Activated T-helper 2 cell treated with anti-CD3 and anti-CD28 coated beads, Interferon-gamma antibody, Interleukin-2, Interleukin-4, amounts not matched to agents 10 μg/mL and 5 μg/mL and 100 μg/mL, durations not matched to agents 14 hours and 24 hours and 36 hours (primary cell): ENCODE measurements at places on chromosomes 12 and 14.

DNA sequence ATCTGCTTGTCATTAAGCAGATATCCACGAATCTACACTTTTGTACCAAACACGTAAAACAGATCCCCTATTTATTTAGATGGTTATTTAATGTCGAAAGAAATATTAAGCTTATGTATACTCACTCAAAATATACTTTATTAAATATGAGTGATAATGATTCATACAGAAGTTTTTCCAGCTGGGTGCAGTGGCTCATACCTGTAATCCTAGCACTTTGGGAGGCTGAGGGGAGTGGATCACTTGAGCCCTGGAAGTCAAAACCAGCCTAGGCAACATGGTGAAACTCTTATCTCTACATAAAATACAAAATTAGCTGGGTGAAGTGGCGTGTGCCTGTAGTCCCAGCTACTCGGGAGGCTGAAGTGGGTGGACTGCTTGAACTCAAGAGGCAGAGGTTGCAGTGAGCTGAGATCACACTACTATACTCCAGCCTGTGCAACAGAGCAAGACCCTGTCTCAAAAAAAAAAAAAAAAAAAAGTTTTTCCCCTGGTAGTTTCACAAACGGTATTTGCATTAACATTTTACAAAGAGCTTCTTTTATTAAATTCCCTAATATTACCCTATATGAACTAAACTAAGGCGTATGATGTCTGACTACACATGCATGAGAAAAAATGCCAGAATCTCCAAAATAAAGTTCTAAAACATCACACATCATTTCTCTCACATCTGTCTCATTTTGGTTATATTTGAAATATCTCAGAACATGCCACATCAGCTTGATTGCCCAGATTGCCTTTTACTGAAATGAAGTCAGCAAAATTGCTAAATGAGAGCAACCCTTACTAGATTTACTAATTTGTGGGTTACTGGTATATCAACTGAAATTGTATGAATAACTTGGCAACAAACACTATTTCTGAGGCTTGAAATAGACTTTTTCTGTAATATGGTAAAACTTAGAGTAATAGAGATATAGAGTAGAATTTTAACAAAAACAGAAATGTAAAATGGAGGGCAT, 74.9 kb downstream of the PAWR start:
- DNase-seq = no peak

- DNase-seq = no peak
Observed at GRCh38 chr12:104668274-104668718, 211.5 kb downstream of the CHST11 start.

DNA sequence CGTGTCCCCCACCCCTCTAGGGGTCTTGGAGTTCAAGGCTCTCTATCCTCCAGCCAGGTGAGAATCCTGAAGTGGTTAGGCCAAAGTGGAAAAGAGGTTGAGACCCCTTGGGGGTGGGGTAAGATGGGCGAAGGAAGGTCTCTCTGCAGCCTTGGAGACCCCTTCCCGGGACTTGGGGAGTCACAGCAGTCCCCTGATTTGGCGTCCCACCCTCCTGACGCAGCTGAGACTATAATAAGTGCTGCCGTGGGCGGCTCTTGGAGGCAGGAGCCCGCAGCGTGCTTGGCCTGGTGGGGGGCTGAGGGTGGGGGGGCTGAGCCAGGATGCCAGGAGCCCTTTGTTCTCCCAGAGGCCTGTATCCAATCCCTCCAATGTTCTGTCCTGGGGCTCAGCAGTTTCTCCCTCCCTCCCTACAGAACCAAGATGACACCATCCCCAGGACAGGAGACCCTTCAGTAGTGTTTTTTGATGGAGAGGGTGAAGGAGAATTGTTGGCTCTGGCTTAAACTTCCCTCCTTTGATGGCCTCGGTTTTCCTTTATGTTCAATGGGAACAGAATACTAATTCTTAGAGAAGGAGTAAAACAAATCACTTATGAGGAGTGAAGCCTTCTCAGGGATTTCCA, 1.5 kb upstream of the AGAP2 start:
- DNase-seq = no peak

GRCh38 chr12:48183876-48184548, 568 bp downstream of the CCDC184 start:
- DNase-seq = no peak

DNA sequence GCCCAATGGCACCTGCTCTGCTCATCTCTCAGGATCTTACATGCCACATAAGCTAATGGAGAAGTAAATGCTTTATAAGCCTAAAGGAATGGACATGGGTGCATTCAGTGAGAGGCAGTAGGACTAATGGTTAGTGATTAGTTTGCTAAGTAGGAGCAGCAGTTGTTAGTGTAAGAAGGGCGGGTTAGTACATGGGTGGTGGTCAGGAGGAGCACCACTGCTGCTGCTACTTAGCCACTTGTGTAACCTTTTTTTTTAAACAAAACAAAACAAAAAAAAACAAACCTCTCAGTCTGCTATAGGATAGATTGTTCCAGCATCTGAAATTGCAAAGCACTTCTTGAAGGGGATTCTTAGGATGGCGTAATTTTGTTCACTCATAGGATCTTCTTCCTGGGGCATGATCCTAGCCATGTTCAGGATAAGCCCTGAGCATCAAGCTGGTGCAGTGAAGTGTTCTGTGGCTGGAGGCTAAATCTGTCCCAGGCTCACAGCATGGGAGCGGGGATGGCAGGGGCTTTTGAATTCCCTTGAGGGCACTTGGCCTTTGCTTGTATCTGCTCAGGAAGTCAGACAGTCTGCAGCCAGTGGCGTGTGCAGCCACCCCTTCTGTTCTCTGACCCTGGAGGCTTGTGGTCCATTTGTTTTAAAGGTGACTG, 63.6 kb downstream of the CHST11 start:
- DNase-seq = no peak

- DNase-seq = no peak
Observed at GRCh38 chr14:59116984-59117415, 71.5 kb upstream of the DAAM1 start.

- DNase-seq = no peak
Observed at GRCh38 chr12:108580531-108580930, 17.4 kb downstream of the TMEM119 start.

GRCh38 chr12:52821826-52822660, 8.1 kb upstream of the KRT4 start:
- no peak for DNase-seq

GRCh38 chr12:78088391-78088832, 257.7 kb downstream of the NAV3 start:
- DNase-seq = no peak

GRCh38 chr12:72134246-72135020, 137.7 kb upstream of the TRHDE start:
- DNase-seq = no peak

DNA sequence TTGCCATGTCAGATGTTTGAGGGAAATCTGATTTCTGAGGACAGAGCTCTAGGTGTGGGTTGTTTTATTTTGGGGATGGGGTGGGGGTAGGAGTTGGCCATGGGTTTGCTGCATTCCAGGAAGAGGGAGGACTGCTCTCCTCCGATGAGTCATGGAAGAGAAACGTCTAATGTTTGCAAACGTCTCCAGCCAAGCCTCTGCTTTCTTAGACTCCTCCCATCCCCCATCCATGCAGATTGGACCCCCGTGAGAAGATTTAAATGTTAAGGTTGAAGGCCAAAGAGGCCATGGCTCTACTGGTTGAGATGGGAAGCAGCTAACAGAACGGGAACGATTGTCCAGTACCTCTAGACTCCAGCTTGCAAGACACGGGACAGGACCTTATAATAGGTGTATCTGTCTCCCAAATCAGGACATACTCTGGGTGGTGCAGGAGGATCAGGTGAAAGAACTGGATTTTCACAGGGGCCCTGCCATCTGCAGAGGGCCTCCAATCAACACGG, 11.4 kb upstream of the ATP2A2 start:
- DNase-seq = no peak

DNA sequence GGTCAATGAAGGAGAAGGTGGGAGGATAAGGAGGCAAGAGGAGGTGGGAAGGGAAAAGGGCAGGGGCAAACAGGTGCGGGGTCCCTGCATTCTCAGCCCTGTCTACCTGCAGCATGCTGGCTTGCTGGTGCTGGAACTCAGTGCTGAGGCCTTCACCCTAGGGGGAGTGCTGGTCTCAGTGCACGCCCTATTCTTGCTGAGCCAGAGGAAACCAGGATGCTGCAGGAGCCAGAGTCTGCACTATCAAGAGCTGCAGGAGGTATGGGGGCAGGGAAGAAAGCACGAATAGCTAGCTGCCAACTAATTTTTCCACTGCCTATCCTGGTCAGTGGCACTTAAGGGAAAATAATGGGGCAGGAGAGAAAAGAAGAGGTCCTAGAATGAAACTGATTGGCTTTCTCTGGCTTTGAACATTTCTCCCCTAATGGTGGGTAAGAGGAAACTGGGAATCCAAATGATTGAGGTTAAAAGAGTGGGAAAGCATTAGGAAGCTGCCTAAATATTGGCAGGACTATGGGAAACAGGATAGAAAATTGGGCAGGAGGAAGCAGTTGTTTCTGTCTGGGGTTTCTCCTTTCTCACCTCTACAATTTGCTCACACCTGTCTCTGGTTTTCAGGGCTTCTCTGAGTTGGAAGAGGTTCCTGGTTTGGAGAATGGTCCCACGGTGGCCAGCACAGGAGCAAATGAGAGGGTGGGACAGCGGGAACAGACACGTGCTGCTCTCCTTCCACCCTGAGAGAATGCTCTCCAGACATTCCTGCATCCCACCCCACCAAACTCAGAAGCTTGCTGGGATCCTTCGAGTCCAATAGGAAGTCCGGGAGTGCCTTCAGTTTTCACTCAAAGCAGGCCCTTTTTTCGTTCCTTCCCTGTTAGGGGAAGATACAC, 1.9 kb downstream of the TMEM253 start:
- DNase-seq = no peak

GRCh38 chr12:119375883-119376190, 41.3 kb downstream of the CCDC60 start:
- no peak for DNase-seq

DNA sequence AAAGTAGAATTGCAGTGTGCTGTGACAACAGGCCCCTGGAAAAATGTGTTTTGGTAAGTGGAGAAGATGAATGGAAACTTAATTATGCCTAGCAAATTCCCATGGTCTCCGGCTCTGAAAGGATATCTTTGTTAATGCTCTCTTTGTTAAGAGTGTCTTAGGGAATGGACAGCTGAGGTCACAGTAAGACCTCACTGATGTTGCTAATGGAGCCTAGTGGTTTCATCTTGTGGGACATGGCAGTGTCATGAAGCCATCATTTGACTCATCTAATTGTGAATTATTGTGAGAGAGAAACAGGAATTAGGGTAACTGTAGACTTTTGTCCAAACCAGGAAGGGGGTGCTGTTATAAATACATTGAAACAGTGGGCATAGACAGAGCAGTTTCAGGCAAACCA, 330.3 kb downstream of the TMTC2 start:
- no peak for DNase-seq

DNA sequence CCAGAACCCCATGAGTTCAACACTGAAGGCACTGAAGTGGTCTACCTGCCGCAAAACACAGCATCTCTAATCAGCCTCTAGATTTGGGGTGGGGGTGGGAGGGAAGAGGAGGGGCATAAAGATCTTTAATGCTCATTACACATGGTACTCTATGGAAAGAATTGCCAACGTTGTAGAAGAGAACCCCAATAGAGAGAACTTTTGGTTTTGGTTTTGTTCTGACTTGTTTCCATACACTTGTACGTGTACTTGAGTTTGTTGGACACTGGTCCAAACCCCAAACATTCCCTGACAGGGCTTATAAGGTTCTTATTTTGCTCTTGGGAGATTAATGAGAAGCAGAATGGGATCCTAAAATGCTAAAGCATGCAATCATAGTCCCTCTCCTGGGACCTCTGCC, 31.0 kb downstream of the GNPTAB start:
- DNase-seq = no peak
